ENCODE measurements at places on chromosomes 4 and X. TPM values are rescaled to one million over a fixed set of nuclear protein-coding genes. Genes with fewer than 3 reads are reported as not detected.

SMPX gene
- not detected for total RNA-seq

DNA sequence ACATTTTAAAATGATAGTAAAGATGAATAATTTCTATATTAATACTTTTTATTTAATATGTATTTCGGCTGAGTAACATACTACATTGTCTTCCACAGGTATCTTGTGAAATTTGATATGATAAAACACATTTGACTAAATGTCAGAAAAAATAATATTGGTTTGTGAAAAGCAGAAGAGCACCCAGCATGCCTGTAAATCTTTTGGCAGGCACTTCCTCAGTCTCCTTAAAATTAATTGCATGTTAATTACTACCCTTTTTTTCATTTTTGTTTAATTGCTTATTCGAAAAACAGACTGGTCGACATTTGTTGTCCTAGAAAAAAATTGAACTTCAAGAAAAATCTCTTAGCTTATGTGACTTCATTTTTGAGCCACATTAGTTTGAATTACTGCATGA is 40.6 kb downstream of the CLCN3 start:
- peaks cover 12% of the 10 kb centered on the region for H3K36me3 ChIP-seq
- H3K27ac ChIP-seq = no peak overlapping the region
- H3K27me3 ChIP-seq = no peaks in the 10 kb centered on the region
- no peak overlapping the region for H3K4me3 ChIP-seq

DNA sequence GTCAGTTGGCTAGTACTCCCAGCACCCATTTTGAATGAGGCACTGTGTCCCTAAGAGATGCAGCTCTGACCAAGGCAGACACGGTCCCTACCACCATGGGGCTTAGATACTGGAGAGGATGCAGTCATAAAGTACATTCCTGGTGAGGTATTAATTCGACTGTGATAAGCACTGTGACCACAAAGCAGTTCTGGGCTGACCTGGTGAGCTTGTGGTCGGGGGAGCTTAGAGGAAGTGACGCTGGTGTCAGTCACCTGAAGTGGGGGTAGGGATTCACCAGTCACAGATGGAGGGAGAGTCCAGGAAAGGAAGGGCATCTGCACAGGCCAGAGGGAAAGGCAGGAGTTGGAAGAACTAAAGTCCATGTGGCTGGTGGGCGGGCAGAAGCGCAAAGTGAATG is 15.8 kb upstream of the CLTRN start:
- H3K27ac ChIP-seq = peak overlapping the region; percentile 61
- H3K36me3 ChIP-seq = peaks cover 3% of the 10 kb centered on the region
- peaks cover 17% of the 10 kb centered on the region for H3K4me1 ChIP-seq

DNA sequence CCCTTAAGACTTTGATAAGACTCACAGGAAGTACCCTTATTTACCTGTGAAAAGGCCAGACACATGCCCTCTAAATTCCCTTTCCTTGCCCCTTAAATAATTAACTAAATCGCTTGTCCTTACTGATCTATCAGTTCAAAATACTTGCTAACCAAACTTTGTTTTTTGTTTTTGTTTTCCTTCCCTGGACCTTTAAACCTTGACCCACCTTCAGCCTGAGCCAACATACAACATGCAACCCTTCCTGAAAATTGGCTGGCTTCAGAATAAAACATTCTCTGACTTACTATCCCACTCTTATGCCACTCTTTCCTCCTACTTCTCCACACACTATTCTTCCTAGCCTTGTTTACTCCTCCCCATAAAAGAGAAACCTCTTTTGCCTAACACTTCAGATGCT is 448.1 kb upstream of the TRAM1L1 start:
- no peaks in the 10 kb centered on the region for H3K36me3 ChIP-seq
- no peaks in the 10 kb centered on the region for H3K4me1 ChIP-seq
- DNase-seq = no peak
- no peaks in the 10 kb centered on the region for H3K27me3 ChIP-seq
- H3K27ac ChIP-seq = no peak overlapping the region

GRCh38 chr4:6049985-6050384 is 31.8 kb upstream of the C4orf50 start:
- H3K4me3 ChIP-seq = no peak overlapping the region
- H3K27me3 ChIP-seq = no peaks in the 10 kb centered on the region
- H3K4me1 ChIP-seq = no peaks in the 10 kb centered on the region

GRCh38 chr4:71133491-71133890 is 140.0 kb downstream of the DCK start:
- DNase-seq = no peak
- H3K27ac ChIP-seq = no peak overlapping the region
- no peaks in the 10 kb centered on the region for H3K36me3 ChIP-seq
- H3K4me1 ChIP-seq = no peaks in the 10 kb centered on the region
- no peaks in the 10 kb centered on the region for H3K27me3 ChIP-seq

CSAG3 gene
- not detected for total RNA-seq

All from activated naive CD8-positive, alpha-beta T cell treated with anti-CD3 and anti-CD28 coated beads, Interleukin-2, amount 10 ng/mL, durations not matched to agents 7 days and 5 days (primary cell).